ENCODE measurements at places on chromosomes 11 and 22. TPM values are rescaled to one million over a fixed set of nuclear protein-coding genes. Genes with fewer than 3 reads are reported as not detected.

DNA sequence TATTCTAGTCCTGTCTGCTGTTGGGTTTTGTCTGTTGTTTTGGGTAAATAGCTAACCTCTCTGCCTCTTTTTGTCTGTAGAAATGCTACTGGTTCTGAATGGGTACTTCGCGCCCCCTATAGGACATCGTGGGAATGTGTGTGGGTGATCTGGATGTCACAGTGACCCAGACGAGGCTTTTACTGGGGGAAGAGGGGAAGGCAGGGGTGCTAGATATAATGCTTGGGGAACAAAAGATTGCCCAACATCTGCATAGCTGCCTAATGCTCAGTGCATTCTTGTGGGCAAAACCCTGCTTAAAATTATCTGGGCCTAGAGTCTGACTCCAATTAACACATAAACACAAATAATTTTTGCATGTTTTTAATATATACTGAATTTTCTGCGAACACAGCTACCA is 57.7 kb downstream of the BMAL1 start:
- no peaks in the 10 kb centered on the region for H3K36me3 ChIP-seq
- peaks cover 28% of the 10 kb centered on the region for H3K4me1 ChIP-seq
- no peak overlapping the region for H3K27ac ChIP-seq
- H3K4me3 ChIP-seq: no peak overlapping the region

The FGF19 gene
- total RNA-seq: not detected

The MOGAT2 gene
- not detected for total RNA-seq

The MS4A6E gene
- total RNA-seq: not detected

GRCh38 chr11:115497303-115497702 is 6.9 kb downstream of the CADM1 start:
- H3K36me3 ChIP-seq: no peaks in the 10 kb centered on the region
- H3K4me1 ChIP-seq: peaks cover 3% of the 10 kb centered on the region
- H3K27ac ChIP-seq: no peak overlapping the region

The OR8D1 gene
- not detected for total RNA-seq

- no peaks in the 10 kb centered on the region for H3K36me3 ChIP-seq
- H3K4me1 ChIP-seq: no peaks in the 10 kb centered on the region
- H3K4me3 ChIP-seq: no peak overlapping the region
- DNase-seq: no peak
- H3K27me3 ChIP-seq: no peaks in the 10 kb centered on the region
These were observed 154.8 kb downstream of the UVRAG start for GRCh38 chr11:75969626-75970308.

GRCh38 chr11:33861941-33862589 is 29.8 kb downstream of the LMO2 start:
- H3K4me3 ChIP-seq: no peak overlapping the region
- peaks cover 29% of the 10 kb centered on the region for H3K4me1 ChIP-seq
- DNase-seq: no peak

GRCh38 chr11:12674571-12674935 is 332 bp downstream of the TEAD1 start:
- H3K27ac ChIP-seq: peak overlapping the region; percentile 96
- H3K4me1 ChIP-seq: no peaks in the 10 kb centered on the region
- H3K27me3 ChIP-seq: no peaks in the 10 kb centered on the region

- H3K4me1 ChIP-seq: no peaks in the 10 kb centered on the region
- DNase-seq: peak; percentile 29
- H3K36me3 ChIP-seq: no peaks in the 10 kb centered on the region
- no peaks in the 10 kb centered on the region for H3K27me3 ChIP-seq
- H3K27ac ChIP-seq: no peak overlapping the region
These were observed 263.4 kb upstream of the DDI1 start for GRCh38 chr11:103773059-103773458.

Measured in spinal cord (tissue), 10 donors.